ENCODE measurements at places on chromosomes 1 and 21.

DNA sequence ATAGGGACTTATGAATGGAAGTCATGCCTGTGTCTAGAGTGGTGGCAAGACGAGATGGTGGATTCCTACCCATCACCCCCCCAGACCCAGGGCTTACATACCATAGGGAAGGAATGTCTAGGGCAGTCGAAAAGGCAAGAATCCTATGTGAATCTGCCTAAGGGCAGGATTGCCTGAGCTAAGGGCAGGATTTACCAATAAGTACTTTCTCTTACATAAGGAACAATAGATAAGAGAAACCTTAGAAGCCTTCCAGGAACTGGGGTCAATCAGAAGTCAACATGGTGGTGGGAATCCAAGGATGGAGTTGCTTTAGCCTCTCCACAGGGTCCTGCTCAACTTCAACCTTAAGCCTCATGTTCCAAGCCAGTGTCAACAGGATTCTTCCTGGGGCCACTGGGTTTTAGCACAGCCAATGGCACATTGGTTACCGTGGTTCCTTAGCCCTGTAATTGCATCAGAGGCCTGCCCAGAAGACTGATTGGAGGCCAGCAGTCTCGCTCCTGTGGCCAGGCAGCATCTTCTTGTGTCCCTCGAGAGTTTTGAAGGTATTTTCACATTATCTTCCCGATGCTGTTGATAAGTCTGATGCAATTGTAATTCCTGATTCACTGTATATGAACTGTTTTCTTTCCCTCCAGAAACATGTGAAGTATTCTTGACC lies 20.7 kb downstream of the BACE2 start:
- no peak for DNase-seq

- DNase-seq, result no peak
These were observed 6.2 kb upstream of the EXTL1 start for GRCh38 chr1:26015358-26015757.

DNA sequence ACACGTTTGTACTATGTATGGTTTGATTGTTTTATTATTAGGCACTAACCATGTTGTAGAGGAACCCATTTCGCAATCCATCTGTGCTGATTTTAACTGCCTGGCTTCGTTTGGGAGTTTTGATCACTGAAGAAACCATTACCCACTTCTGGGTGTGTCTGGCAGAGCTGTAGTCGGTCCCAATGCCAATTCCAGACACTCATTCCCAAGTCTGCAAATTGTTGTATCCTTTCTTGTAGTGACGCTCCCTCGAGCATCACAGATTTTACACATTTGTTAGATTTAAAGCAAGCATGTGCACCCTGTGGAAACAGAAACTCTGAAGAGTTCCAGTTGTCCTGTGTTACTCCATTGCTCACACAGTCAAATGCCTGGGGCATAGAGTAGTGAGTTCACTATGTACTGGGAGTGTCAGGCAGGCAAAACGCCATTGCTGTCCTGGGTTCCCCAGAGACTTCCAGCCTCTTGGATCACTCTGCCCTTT lies 31.0 kb upstream of the EFCAB14 start:
- DNase-seq, result no peak

DNA sequence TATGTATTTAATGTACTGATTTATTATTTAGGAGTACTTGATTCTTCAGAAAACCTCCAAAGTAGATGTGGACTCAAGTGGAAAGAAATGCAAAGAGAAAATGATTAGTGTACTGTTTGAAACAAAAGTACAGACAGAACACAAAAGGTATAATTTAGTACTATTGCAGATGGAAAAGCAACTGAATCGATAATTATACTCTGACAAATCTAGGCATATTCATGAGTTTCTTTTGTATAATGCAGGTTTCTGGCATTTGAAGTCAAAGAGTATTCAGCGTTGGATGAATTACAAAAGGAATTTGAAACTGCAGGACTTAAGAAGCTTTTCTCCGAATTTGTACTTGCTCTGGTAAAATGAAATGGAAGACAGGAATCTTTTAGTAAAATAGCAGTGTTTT lies 12.5 kb downstream of the RWDD3 start:
- no peak for DNase-seq

- DNase-seq, result no peak
These were observed 66.3 kb upstream of the SLC45A1 start for GRCh38 chr1:8251635-8252034.

DNA sequence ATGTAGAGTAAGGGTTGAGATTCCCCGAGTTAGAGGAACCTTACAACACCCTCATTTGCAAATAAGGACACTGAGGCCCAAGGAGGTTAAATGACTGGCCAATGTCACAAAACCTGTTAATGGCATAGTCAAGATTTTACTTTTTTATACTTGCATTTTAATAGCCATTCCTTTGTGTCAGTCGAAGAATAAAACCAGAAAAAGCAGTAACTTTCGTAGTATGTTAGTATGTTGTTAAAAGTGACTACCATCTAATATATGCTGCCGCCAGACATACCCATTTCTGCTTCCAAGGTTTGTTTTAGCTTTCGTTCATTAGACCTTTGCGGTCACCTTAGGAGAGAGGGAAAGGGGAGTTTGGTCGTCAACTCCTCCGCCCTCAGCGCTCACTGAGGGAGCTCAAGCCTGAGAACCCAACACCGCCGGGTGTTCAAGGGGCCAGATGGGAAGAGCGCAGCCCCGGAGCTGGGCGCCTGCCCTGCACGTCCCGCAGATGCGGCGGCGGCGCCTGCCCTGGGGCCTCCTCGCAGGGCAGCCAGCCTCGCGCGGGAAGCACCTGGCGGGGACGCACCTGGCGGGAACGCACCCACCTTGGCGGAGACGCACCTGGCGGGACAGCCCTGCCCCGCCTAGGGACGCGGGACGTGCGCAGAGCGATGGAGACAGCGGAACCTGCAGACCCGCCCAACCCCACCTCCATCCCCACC lies 466 bp downstream of the VPS26C start:
- DNase-seq, result no peak

DNA sequence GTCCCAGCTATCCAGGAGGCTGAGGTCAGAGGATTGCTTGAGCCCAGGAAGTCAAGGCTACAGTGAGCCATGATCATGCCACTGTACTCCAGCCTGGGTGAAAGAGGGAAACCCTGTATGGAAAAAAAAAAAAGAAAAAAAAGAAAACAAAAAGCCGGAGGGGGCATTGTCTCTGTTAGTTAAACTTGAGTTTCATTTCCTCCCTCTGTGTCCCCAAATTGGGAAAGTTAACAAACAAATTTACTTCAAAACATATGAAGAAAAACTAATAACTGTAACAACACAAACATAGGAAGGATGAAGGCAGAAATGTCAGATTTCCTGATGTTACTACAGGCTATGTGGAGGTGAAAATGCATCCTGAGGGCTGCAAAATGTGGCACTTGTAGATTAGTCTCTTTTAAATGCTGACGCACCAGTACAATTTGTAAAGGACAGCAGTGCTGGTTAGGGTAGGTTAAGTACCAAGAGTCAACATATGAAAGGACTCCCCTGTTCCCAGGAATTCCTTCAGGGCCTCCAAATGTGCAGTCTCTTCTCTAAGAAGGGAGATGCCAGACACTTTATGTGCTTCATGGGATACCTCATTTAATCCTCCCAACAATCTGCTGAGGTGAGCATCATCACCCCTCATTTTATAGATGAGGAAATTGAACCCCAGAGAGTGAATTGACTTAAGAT lies 52.9 kb downstream of the DEGS1 start:
- no peak for DNase-seq

- no peak for DNase-seq
These were observed 10.7 kb upstream of the SLC2A5 start for GRCh38 chr1:9079988-9080704.

- DNase-seq, result no peak
These were observed 1.2 kb upstream of the FHAD1 start for GRCh38 chr1:15245593-15246360.

- DNase-seq, result no peak
These were observed 322.8 kb downstream of the PAPPA2 start for GRCh38 chr1:176785791-176786190.
